ENCODE measurements at places on chromosomes 2 and 18. TPM values are rescaled to one million over a fixed set of nuclear protein-coding genes. Genes with fewer than 3 reads are reported as not detected.

- DNase-seq: no peak
These were observed 29.1 kb downstream of the TMEM131 start for GRCh38 chr2:97966545-97967215.

DNA sequence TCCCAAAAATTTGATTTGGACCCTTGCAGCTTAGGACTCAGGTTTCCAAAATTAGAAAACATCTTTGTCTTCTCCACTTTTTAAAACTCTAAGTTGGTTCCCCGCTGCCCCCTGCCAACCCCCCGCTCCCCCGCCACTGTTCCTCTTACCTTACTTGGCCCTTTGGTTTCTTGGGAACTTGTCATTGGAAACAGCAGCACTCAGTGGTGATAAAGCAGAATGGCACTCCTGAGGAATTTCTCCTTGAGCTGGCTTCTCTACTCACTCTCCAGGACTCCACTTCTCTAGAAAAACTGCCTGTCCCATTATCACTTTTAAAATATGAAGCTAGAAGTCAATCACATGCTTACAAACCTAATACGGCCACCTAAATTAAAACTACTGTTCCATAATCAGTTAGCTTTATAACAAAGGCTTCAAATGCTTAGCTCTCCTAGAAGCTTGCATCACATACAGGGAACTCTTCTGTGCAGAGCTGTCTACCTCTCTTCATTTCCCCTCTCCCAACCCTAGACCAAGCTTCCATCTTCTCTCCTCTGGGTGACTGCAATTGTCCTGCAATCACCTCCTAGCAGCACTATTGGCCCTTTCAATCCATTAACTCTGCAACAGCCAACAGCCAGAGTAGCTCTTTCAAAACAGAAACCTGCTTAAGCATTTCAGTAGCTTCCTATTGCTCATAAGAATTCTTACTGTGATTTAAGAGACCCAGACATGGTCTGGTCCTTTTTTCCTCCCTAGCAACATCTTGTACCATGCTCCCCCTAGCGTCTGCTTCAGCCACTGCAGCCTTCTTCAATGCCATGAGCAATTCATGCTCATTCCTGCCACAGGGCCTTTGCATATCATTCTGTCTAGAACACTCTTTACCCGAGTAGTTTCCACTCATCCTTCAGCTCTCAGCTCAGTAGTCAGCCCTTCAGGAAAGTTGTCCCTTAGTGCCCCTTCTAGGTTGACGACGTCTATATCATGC is 15.2 kb upstream of the PLEKHM3 start:
- peak; percentile 54 for DNase-seq

GRCh38 chr2:120831891-120832290 is 96.2 kb downstream of the GLI2 start:
- DNase-seq: no peak

GRCh38 chr2:128012698-128013097 is 15.2 kb downstream of the SAP130 start:
- DNase-seq: no peak

DNA sequence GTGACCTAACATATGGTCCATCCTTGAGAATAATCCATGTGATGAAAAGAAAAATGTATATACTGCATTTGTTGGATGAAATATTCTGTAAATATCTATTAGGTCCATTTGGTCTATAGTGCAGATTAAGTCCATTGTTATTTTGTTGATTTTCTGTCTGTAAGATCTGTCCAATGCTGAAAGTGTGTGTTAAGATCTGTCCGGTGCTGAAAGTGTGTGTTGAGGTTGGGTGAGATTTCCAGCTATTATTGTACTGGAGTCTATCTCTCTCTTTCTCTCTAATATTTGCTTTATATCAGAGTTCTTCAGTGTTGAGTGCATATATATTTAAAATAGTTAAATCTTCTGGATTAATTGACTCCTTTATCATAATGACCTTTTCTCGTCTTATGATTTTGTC is 828.8 kb upstream of the CRIM1 start:
- DNase-seq: no peak

The C2orf66 gene
- not detected for total RNA-seq

The GREB1 gene
- 14.6 TPM for total RNA-seq

The DSG1 gene
- total RNA-seq: not detected

The NOSTRIN gene
- 4.7 TPM for total RNA-seq
